ENCODE measurements at places on chromosomes 16 and 17.

- DNase-seq = no peak
Observed at GRCh38 chr17:19738073-19738449, 10.0 kb downstream of the ALDH3A1 start.

- DNase-seq = no peak
Observed at GRCh38 chr17:36188891-36189306, 7.7 kb downstream of the CCL3L1 start.

DNA sequence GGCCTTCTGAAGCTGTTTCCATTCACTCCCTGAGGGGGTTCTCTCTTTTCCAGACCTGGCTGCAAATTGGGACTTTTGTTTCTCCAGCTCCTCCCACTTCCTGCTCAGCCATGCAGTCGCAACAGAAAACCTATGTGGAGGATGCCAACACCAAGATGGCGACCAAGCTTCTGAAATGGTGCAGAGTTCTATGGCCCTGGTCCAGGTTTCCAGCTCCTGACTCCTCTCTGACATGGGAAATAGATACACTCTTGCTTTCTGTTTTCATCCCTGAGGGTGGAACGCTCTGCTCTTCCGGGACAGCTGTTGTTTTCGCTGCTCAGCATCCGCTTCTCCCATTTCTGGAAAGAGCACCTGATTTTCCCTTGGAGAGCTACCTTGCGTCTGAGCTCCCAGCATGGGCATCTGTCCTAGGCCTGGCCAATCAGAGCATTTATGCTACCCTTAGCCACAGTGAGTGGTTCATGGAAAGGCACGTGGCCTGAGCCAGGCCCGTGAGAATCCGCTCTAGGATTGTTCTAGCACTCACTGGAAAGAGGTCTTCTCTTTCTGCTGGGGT, 8.1 kb downstream of the GPRC5B start:
- no peak for DNase-seq

DNA sequence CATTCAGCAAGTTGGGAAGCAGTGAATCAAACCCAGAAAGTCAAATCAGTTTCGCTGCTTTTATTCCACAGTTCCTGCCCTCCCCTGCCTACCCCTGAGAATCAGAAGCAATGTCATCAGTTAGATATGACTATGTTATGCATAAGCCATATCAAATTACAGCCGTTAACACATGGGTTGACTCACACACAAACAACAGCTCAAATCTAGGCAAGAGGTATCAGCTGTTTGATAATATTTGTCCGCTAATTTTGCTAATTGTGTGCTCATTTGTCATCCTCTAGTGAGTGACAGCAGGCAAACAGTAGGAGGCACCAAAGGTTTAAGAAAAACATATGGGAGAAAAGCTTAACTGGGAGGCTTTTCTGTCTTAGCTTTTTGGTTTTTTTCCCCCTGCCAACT, 327.4 kb upstream of the CCL2 start:
- no peak for DNase-seq
